NCI-H1694 (cell line): ENCODE measurements at places on chromosomes 11 and 22.

GRCh38 chr22:50034126-50035081, 21.8 kb upstream of the IL17REL start:
- no peak for DNase-seq

DNA sequence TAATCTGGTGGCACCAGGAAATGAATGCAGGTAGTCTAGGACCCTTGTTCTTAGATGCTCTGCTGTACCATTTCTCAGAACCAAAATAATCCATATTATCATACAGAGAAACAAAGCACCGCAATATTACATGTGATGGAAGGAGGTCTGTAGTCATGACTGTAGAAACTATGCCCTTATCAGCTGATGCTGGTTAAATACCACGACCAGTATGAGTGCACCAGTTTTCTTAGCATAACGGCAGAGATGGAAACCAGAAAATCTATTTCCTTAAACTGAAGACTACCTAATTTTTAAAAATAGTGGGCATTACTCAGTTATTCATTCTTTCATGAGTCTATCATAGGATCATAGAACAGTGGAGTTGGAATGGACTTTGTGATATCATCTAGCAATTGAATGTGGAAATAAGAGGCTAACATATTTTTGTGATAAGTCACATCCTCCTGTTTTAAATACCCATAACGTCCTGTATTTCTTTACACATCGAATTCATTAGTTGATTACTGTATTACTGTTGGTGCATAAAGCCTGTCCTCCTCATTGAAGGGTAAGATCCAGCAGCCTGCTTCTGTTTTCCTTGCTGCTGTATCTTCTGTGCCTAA, 15.1 kb downstream of the JHY start:
- DNase-seq, result no peak

DNA sequence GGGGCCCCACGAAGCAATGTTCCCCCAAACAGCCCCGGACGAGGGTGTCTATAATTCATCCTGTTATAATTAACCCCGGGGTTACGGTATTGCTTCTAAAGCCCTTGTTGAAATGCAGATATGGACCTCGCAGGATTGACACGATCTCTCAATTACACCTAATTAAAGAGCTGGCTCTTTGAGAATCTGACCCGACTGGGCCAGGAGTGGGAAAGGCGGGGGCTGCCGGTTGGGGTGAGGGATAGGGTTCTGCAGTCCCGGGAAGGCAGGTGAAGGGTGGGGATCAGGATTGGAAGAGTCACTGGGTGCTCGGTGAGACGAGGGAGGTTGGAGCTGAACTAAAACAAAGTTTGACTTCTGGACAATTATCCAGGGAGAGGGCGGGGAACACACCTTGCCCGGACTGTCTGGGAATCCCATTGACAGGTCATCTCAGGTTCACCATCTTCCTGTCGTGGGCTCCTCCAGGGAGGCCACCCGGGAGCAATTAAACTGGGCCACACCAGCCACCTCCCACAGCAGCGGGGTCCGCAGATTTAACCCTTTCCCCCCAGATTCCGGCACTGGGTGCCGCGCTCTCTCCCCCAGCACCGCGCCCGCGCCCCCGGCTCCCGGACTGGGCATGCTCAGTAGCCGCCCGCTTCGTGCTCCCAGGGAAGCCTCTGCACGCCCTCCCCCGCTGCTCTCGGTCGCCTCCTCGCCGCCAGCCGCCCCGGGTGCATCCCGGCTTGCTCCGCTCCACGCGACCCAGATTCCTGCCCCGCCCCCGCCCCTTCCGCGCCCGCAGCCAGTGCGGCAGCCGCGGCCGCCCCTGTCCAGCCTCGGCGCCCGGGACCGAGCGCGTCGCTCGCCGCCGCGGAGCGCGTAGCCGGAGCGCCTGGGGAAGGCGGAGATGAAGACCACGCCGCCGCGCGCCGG, at the start of gene ELMOD1:
Gene ELMOD1 (plus strand): TSS at position 688 of the 918 bp plus-strand sequence. CDS start 27,043 bp downstream, outside the sequence.
- no peak for DNase-seq

DNA sequence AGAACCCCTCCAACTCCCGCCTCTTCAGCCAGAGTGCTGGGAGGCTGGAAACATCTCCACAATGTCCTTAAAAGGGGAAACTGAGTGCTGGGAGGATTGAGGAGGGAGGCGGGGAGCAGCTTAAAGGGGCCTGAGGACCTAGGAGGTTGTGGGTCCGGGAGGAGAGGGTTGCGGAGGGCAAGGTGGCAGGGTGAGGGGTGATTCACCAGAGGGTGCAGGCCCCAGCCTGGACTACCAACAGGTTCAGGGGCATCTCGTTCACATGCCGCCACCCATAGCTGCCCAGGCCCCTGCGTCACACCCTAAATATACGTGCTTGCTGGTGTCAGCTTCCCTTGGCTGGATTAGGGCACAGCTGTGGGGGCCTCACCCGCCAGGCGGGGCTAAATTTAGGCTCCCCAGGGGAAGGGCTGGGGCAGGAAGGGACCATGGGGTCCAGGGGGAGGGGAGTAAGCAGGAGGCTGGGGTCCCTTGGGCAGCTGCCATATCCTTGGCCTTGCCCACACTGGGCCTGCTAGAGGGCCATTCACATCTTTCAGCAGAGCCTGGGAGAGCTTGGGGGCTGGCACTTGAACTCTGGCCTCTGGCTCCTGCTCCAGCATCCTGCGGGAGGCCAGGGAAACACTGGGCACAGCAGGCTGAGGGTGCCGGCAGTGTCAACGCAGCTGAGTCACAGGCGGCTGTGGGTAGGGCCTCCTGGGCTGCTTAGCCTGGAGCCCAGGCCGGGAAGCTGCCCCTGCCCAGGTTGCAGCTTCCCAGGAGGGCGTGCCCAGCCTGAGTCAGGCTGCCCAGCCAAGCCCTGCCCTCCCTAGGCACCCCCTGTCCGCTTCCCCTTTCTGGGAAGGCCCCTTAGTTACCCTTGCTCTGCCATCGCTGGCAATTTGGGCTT, 1.3 kb downstream of the EHBP1L1 start:
- no peak for DNase-seq

DNA sequence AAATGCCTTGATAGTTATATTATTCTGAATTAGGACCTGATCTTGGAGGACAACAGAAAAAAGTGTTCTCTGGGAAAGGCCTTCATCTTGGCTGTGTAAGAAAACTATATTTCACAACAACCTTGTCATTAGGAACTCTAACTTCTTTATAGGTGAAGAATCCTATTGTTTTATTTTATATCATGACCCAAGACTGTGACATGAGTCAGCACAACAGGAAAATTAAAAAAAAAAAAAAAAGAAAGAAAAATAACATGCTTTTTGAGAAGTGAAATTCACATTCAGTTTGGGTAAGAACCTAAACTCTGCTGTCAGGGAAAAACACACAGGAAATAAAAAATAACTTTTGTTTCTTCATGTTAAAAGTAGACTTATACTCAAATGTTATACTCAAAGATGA, 11.7 kb upstream of the FOLR2 start:
- DNase-seq, result no peak

GRCh38 chr22:50601669-50602337, 1.2 kb downstream of the MAPK8IP2 start:
- DNase-seq, result no peak

GRCh38 chr11:85941380-85941973, 86.3 kb downstream of the CCDC83 start:
- peak; percentile 9 for DNase-seq

DNA sequence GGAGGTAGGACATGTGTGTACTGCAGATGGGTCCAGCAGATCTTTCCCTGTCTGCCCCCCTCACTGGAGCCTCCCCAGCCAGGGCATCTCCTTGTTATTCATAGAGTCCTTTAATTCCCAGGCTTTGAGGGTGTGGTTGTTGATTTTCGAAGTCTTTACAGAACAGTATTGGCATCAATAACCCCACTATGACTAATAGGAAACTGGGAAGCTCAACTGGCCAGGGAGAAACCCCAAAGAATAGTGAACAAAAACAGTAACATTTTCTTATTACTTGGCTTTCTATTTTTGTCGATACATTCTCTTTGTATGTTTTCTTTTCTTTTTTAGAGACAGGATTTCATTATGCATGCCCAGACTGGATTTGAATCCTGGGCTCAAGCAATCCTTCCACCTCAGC, 57.9 kb downstream of the NF2 start:
- no peak for DNase-seq

GRCh38 chr22:32617903-32618302, 143.3 kb downstream of the FBXO7 start:
- no peak for DNase-seq

DNA sequence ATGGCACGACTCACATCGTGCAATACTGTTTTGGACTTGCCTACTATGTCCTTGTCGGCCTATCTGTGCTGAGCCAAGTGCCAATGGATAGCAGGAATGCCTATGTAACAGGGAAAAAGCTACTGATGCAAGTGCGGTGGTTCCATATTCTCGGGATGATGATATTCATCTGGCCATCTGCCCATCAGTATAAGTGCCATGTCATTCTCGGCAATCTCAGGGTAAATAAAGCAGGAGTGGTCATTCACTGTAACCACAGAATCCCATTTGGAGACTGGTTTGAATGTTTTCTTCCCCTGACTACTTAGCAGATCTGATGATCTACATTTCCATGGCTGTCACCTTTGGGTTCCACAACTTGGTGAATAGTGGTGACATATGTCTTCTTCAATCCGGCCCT, 20.1 kb downstream of the OOSP3 start:
- no peak for DNase-seq

GRCh38 chr11:114056409-114056808, 3.1 kb upstream of the ZBTB16 start:
- no peak for DNase-seq

DNA sequence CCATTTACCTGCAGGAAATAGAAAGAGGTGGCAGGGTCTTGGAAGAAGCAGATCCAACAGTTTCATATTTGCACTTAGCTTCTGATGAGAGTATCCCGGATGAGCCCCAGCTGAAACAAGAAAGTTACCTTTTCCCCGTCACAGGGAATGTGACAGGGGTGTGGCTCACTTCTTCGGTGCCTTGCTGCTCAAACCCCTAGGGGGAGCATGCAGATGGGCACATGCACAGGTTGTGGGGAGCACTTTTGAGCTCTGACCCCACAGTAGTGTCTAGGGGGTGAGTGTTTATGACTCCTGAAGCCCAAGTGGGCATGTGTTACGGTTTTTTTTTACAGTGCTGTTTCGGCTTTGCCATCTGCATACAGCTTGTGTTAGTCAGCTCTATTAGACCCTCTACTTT, 1221.0 kb downstream of the JRKL start:
- DNase-seq, result no peak

GRCh38 chr11:128279866-128280265, 307.5 kb downstream of the ETS1 start:
- DNase-seq, result no peak

DNA sequence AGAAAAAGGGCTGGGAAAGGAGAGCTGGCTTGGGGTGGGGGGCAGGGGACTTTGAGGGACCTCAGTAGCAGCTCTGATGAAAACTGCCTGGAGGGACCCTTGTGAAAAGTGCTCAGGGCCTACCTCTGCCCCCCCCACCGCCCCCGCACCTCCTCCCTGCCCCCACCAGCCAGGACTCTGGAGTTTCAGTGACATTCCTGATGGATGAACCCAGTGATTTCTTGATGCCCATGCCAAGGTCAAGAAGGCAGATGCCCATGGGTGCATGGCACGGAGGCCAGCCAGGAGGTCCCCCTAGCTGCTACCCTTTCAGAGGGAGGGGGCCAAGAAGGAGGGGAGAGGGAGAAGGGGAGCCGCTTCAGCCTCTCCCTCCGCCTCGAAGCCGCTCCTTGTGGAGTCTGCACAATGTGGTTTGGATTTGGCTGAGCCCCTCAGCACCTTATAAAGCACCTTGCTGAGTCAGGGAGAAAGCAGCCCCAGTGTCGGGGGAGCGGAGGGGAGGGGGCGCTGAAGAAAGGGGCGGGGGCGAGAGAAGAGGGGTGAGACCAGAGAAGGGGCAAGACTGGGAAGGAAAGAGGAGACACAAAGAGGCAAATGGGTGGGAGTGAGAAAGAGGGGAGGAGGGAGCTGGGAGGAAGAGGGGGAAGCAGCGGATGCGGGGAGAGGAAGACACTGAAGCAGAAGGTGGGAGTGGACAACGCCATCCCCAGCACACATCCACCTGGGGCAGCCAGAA, 2.1 kb upstream of the CLCF1 start:
- no peak for DNase-seq

DNA sequence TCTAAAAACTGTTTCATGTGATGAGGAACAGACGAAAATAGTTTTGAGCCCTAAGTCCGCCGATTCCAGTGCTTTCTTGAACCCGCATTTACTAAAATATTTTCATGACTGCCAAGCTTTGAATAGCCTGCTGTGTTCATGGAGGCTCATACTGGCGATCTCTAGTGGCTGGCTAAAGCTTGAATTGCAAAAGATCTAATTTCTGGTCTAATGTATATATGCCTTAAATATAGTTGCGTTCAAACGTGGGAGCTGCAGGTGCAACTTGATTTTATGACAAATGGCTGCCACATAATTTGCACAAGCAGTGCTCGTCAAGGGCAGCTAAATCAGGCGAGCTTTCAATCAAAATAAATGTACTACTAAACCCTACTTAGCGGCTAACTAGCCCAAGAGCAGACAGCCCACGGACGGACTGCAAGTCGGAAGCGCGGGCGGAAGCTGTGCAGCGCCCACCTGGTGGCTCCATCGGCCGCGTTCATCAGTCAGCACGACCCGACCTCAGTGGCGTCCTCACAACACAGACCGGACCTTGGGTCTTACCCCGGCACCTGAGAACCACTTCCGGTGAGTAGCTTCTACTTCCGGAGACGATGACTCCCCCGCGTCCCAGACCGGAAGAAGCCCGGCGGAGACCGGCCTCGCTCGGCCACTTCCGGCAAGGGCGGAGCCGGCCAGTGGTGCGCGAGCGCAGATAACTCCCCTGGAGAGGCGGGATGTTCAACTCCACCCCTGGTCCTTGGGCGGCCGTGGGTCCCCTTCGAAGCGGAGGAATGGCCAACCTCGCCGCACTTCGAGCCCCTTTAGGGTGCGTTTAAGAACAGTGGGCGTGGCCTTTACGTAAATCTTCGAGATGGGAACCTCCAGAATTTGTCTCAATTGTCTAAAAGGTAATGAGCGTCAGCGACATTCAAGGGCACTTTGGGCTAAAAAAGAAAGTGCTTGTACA, 6.1 kb downstream of the RPL27A start:
- DNase-seq, result peak; percentile 77

DNA sequence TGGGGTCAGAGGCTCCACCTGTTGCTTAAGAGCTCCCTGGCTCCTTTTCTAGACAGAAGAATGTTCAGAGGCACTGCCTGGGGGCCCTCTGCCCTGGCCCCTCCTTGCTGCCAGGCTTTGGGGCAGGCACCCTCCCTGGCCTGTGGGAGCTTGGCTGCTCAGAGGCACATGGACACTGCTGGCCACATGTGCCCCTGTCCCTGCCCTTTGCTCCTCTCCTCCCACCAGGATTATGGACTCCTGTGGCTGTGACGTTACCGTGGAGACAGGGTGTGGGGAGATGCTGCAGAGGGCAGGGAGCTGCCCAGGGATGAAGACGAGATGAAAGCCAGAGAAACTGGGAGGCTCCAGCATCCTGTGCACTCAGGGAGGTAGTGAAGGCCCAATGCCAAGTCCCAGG, 14.7 kb downstream of the DRD2 start:
- DNase-seq, result no peak

GRCh38 chr22:47918276-47918921, 1155.9 kb downstream of the TBC1D22A start:
- DNase-seq, result no peak

DNA sequence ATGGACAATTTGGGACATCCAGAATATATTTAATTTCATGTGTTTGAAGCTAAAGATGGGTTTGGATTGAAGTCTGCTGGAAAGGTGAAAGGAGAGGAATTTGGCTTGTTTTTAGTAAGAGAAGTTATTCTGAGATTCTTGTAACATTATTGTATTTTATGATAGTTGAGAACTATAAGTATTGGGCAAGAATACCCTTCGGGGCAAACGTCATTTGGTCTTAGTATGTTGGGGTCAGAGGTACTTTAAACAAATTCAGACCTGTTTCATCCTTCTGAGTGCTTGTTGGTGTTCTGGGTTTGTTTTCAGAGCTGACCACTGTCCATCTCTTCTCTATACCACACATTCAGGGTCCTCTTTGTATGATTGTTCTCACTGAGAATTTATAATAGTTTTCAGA, 19.5 kb downstream of the PANX1 start:
- no peak for DNase-seq
